HT-29 (cell line): ENCODE measurements at places on chromosomes 13 and 19. TPM values are rescaled to one million over a fixed set of nuclear protein-coding genes. Genes with fewer than 3 reads are reported as not detected.

TYK2 gene
- total RNA-seq, result 81.1 and 107 TPM in 2 replicates

NECTIN2 gene
- total RNA-seq, result 603 and 664 TPM in 2 replicates

GRIN3B gene
- not detected in 2 replicates for total RNA-seq

SLC25A41 gene
- 0.08 and 0.13 TPM in 2 replicates for total RNA-seq

ANKRD24 gene
- total RNA-seq, result 0.20 and 0.89 TPM in 2 replicates

- peak; percentile 79 for DNase-seq
Observed at GRCh38 chr13:114110091-114110829, 22.2 kb downstream of the RASA3 start.

GRCh38 chr19:37719111-37719926 lies at the start of gene ZNF607:
ZNF607 (minus strand) TSS chr19:37719761; CDS start chr19:37711618, 8,143 bp downstream.
- peak; percentile 8 for DNase-seq

NLRP11 gene
- 0.08 TPM in 1 of 2 replicates, not detected in the other for total RNA-seq

GGACT gene
- total RNA-seq, result 1.6 and 1.8 TPM in 2 replicates

DNA sequence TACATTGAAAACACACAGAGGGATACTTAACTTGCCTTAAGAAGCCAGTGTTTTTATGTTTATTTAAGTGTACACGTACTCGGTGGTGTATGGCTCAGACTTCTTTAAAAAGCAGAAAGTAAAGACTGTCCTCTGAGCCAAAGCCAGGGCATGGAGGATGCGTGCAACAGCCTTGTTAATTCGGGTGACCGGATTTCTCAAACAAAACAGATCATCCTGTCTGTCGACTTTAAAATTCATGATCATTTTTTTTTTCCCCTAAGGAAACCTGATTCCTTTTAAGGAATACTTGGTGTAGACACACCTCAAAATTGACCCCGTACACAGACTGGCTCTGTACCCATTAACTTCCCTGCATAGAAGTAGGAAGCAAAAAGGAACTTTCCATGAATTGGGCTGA lies 124.7 kb upstream of the RNF113B start:
- DNase-seq, result no peak

KL gene
- total RNA-seq, result not detected in 2 replicates

- no peak for DNase-seq
Observed at GRCh38 chr19:52200044-52200443, 10.2 kb downstream of the PPP2R1A start.

DNA sequence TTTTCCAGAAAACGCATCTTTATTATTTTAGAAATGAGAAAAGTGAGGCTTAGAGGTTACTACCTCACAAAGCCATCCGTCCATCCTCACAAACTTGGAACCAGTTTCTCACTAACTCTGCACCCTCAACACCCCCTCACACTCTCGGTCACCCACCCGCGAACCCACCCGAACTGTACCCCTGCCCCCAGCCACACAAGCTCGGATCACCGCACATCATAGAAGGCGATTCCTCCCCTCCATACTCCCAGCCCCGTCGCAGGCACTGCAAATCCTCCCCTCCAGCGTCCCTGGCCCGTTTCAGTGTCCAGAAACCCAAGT lies 238 bp downstream of the ZNF260 start:
- DNase-seq, result no peak

GRCh38 chr19:48627865-48628314 lies 8.6 kb downstream of the SPHK2 start:
- DNase-seq, result no peak

DNA sequence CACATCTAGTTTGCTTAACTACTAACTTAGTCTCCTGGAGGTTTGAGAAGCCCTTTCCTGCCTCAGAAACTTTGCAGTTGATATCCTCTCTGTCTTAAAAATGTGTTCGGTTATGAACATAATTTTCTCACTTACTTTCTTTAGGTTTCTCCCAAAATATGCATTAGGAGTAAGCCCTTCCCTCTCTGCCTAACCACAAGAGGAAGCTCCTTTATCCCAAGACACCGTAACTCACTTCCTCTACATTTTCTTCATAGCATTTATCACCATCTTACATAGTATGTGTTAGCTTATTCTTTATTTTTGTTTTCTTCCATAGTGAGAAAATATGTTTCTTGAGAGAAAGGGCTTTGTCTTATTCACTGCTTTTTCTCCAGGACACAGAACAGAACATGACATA lies 952.5 kb upstream of the ATXN8OS start:
- DNase-seq, result no peak

GRCh38 chr13:34408640-34409039 lies 533.4 kb upstream of the NBEA start:
- no peak for DNase-seq
